NCI-H82 (cell line): ENCODE measurements at places on chromosomes 3 and 15.
A peak's percentile ranks its signal among the peaks of the same experiment; 100 is the strongest.

DNA sequence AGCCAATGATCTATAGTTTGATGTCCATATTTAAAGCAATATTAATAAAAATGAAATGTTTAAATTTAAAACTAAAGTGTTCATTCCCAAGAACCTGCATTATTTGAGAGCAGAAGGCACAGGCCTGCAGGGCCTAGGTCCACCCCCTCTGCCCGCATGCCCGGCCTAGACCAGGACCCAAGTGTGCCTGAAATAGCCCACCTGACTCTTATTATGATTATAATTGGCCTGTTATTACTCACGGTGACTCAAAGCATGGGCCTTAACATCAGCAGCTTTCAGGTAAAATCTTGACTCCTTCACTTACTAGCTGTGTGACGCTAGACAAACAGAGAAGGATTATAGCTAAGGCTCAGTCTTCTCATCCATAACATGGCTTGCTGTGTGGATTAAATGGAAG is 128.8 kb downstream of the PLCL2 start:
- no peak for DNase-seq

- DNase-seq = no peak
Observed at GRCh38 chr3:24604215-24604614, 109.6 kb upstream of the THRB start.

DNA sequence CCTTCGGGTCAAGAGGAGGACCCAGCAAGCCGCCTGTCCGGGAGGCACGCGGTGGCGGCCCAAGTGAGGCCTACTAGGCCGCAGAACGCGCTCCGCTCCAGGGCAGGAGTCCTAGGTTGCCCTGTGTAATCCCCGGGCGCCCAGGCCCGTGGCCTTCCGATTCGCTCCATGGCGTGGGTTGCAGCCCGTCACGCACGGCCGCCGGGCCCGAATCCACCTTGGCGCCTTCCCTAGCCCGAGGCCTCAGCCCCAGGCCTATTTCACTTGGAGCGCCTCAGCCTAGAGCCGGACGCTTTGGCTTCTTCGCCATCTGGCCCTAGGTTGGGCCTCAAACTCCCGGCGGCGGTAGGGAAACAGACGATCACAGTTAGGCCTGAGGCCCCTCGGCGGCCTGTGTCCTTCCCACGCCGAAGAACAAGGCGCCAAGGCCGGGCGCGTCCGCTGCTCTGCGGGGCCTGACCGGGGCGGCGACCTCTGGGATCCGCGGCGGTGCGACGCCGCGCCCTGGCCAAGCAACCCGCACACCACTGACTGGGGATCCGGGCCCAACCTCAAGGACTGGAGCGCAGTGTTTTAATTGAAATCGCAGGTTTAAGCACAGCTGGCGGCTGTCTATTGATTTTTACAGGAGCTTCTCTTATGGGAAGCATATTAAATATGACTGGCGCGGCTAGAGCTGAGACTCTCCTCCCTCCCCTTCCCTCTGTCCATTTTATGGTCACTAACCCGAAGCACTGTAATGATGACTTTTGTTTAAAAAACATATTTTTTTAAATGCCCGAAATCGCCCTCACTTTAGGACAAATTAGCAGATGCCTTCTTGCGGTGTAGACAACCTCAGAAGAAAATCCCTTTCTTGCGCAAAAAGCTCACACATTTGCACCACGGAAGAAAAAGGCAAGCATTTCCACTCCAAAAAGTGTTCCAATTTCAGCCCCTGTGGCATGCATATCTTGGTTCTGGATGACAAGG is 3.8 kb upstream of the FEZF2 start:
- no peak for DNase-seq

DNA sequence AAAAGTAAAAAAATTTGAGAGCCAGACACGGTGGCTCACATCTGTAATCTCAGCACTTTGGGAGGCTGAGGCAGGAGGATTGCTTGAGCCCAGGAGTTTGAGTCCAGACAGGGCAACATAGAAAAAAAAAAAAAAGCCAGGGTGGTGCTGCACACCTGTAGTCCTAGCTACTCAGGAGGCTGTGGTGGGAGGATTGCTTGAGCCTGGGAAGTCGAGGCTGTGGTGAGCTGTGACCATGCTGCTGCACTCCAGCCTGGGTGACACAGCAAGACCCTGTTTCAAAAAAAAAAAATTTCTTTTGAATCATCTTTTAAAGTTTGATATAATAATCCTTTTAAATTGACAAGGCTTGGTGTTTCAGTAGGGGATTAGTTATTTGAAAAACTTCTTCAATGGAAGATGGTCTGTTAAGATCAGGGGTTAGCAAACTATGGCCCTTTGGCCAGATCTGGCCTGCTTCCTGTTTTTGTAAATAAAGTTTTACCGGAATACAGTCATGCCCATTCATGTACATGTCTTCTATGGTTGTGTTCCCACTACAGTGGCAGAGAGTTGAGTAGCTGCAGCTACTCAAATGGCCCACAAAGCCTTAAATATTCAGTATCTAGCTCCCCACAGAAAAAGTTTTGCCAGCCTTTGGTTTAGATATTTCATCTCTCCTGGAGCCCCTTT is 28.9 kb downstream of the CDAN1 start:
- no peak for DNase-seq

- peak; percentile 95 for DNase-seq
Observed at GRCh38 chr15:31974855-31975829, 55.2 kb upstream of the CHRNA7 start.

GRCh38 chr3:188369526-188369925 is 215.6 kb downstream of the LPP start:
- no peak for DNase-seq

- DNase-seq = no peak
Observed at GRCh38 chr3:168973206-168973605, 690.3 kb downstream of the MECOM start.

DNA sequence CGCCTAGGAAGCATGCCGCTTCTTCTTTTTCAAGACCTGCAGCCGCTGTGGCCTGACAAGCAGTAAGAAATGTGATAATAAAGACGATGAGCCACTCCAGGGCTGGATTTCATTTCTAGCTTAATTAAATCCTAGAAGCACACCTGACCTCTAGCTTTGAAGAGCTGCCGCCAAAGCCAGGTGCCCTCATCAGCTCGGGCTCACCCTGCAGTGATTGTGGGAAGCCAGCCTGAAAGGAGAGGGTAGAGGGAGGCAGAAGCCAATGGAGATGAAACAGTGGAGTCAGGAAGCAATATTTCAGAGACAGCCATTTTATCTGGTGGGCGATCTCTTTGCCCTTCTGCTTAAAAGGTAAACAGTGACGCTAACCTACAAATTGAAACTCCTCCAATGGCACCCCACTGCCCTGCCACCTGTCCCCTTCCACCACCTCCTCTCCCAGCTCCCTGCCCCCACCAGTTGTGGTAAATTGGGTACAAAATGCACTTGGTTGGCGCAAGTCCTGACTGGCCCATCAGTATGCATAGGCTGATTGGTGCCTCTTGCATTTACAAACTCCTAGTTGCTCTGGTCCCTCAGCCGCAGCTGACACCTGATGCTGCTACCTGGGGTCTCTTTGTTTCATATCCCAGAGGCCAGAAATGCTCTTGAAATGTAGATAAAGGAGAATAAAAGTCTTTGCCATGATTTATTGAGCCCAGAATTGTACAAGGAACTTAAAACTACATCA is 385.3 kb downstream of the PDCD6IP start:
- DNase-seq = peak; percentile 3

DNA sequence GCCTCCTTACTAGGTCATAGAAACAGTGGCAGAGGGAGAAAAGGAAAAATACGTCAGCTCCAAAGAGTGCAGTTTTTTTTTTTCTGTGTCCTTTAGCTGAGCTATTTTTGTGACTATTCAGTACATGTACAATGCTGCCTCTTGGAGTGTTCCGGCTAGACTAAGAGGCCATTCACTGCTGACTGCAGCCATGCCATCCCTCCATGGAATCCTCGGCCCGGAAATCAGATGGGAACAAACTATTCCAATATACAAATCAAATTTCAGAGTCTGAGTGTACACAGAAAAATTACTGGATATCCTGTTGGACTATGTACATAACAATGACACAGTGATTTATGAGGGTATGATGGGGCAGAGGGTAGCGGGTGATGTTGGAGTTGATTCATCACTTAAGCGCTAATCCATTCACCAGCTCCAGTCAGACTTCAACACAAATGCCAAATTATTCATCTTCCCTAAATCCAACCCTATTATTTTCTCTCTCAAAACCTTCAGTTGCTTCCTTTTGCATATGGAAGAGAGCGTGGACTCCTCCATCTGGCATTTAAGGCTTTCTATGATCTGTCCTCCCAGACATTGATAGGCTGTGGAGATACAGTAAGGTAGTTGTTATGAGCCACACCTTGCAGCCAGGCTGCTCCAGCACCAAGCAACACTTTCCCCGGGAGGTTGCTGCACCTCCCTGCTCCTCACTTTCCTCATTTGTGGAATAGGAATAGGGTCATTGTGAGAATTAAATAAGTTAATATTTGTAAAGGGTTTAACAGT is 109.1 kb downstream of the LPP start:
- DNase-seq = no peak

- DNase-seq = no peak
Observed at GRCh38 chr3:130677343-130677742, 69.3 kb downstream of the PIK3R4 start.

GRCh38 chr3:158434412-158435038 is 136.5 kb upstream of the MLF1 start:
- peak; percentile 87 for DNase-seq

GRCh38 chr3:160577556-160578195 is 12.3 kb upstream of the KPNA4 start:
- peak; percentile 50 for DNase-seq

DNA sequence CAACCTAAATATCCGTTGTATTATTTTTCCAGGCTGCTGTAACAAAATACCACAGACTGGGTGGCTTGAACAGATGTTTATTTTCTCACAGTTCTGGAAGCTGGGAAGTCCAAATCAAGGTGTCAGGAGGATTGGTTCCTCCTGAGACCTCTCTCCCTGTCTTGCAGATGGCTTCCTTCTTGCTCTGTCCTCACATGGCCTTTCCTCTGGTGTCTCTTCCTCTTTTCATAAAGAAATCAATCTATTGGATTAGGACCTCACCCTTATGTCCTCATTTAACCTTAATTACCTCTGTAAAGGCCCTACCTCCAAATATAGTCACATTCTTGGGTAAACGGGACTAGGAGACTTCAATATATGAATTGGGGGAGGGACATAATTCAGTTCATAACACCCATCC is 89.2 kb upstream of the PLCL2 start:
- DNase-seq = peak; percentile 31

- DNase-seq = peak; percentile 45
Observed at GRCh38 chr3:179149406-179149867, 1.3 kb downstream of the PIK3CA start.

DNA sequence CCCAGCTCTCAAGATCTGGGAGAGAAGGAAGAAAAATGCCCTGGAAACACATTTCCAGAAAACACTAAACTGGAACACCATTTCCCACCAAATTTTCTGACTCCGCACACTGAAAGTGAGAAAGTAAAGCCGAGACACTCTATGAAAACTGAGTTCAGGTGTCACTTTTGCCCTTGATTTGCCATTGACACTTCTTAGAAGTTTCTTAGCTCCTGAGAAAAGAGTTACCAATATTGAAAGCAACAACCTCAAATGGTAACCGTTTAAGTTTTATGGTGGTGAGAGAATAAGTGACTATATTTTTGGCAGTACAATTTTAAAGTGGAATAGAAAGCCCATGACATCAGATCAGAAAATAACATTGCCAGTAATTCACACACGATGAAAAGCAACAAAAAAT is 39.0 kb downstream of the CD86 start:
- no peak for DNase-seq

GRCh38 chr3:122598556-122598955 is 21.1 kb downstream of the PARP15 start:
- DNase-seq = no peak

DNA sequence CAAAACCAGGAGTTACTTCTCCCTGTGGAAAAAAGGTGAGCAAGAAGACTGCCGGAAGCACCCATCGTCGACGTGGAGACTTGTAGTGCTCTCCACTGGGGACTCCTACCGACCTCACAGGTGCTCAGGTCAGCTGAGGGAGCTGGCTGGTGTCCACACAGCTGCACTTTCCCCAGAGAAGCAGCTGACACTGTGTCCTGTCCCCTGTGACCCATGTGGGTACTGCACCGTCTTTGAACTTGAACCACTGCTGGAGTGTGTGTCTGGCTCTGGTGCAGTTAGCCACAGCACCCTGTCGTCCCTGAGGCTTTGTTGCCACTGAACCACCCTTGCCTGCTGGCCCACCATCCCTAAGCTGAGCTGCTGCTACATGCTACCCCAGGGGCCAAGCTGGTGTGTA is 270.8 kb downstream of the CACNA2D3 start:
- no peak for DNase-seq

DNA sequence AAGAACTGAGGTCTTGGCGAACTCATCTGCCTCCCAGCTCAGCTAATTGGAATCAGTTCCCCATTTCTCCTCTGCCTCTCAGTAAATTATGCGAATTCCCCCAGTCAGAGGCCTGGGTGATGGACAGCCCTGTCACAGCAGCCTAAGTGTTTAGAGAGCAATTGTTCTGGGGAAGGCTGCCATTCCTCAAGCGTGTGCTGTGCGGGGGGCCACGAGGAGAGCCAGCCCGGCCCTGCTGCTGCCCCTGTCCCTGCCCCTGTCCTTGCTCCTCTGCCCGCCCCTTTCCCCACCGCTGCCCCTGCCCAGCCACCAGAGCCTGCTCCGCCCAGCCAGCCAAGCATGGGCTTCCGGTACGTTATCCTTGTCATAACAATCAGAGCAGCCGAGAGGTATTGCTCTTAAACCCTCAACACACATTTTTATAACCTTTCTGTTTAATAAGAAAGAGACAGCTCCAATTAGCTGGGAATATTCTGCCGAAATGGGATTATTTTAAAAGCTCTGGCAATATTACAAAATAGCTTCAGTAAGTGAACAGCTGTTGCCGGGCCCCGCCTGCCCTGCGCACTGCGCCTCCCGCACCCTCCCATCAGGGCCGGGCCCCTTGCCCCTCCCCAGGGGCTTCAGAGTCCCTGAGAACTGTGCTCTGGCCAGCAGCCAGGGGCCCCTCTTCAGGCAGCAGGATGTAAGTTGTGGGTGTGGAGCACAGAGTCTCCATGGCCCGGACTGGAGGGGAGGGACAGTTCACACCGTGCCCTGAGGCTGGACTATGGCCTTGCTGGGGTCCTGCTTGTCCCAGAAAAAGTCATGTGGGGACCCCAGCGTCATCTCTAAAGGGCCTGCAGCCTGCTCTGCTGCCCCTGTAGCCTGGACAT is 12.4 kb upstream of the CACNA2D2 start:
- DNase-seq = peak; percentile 93

DNA sequence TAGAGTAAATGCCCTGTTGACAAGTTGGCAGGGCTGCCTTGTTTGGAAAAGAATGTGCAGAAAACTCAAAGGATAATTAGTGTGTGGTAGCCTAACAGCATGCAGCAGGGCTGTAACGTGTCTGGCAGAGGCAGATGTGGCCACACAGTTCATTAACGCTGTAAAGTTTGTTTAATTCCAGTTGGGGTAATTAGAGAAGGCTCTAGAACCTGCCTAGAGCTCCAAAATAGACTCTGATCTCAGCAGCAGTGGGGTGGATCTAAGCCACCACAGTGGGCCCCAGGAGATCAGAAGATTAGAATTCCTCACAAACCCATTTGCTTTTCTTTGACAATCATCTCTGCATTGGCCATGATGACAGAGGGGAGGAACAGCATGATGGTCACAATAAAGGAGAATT is 65.1 kb upstream of the LEKR1 start:
- peak; percentile 72 for DNase-seq

GRCh38 chr3:22475665-22476240 is 724.7 kb upstream of the ZNF385D start:
- DNase-seq = no peak
